Activated CD4-positive, CD25-positive, alpha-beta regulatory T cell (primary cell): ENCODE measurements at places on chromosomes 7 and 10.

DNA sequence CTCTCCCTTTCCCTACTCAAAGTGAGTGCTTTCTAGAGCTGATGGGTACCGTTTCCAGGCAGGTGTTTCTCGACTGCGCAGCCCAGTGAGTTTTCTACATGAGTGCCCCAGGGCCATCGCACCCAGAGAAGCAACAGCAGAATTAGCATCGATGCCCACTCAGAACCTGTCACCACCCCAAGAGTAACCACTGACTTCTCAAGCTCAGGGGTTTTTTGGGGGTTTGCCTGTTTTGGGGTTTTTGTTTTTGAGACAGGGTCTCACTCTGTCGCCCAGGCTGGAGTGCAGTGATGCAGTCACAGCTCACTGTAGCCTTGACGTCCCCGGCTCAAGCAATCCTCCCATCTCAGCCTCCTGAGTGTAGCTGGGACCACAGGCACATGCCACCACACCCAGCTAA, 25.7 kb downstream of the SNX8 start:
- no peak for DNase-seq

GRCh38 chr10:35422228-35422627, 85.9 kb downstream of the CCNY start:
- DNase-seq = no peak

GRCh38 chr7:28142650-28143049, 37.9 kb downstream of the JAZF1 start:
- DNase-seq = no peak

GRCh38 chr10:97034958-97035769, 150.6 kb downstream of the SLIT1 start:
- no peak for DNase-seq
